ENCODE measurements at places on chromosomes 4 and X. TPM values are rescaled to one million over a fixed set of nuclear protein-coding genes. Genes with fewer than 3 reads are reported as not detected.
A peak's percentile ranks its signal among the peaks of the same experiment; 100 is the strongest.

Gene LNX1
- total RNA-seq, result 4.0 TPM

DNA sequence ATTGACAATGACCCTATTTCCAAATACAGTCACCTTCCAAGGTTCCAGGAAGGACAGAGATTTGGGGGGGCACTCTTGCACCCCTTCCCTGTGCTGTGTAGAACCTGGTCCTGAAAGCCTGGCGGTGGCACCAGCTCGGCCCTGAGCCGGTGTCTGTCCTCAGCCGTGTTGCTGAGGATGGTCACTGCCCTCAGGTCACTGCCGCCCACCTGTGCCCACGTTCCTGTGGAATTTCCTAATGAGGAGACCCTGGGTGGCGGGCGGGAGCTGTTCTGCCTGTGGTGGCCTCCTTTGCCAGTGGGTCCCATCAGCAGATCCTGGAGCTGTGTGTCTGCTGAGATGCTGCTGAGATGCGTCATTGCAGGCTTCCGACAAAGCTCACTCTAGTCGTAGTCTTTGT is 32.9 kb downstream of the NELFA start:
- peak; percentile 9 for DNase-seq

DNA sequence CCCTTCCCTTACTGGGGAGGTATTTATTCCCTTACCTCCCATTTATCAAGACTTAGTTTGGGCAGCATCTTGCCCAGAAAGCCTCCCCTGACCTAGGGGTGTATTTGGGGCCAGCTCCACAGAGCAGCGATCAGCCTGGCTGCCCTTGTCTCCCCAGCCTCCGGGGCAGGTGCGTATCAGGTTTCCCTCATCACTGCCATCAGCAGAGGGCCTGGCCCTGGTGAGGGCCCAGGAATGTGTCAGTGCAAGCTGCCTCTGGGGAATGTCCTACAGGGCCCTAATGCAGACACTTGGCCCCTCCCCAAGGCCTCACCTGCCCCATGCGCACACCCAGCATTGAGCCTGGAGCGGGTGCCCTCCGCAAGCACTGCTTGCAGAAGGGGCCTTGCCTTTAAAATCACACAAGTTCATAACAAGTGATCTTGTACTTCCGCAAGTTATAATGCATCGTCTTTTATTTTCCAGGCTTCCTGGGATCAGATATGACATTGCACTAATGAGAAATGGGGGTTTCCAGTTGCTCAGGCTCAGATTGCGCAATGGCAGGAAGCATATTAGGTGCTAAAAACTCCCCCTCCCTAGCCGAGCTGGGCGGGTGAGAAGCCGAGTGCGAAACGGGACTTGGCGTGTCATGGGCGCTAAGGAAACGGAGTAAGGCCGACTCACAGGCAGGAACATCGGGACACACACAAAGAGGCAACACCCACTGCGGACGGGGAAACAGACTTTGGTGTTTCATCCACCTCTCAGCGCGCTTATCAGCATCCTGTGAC is 25.4 kb upstream of the AFAP1 start:
- DNase-seq, result peak; percentile 92

- DNase-seq, result peak; percentile 36
These were observed 303.7 kb upstream of the IRS4 start for GRCh38 chrX:109040057-109040456.

GRCh38 chrX:19577181-19577810 is 62.0 kb upstream of the MAP3K15 start:
- DNase-seq, result no peak

GRCh38 chrX:120244735-120245498 is 5.7 kb upstream of the ZBTB33 start:
- DNase-seq, result peak; percentile 86

GRCh38 chr4:23814587-23814986 is 75.3 kb downstream of the PPARGC1A start:
- DNase-seq, result no peak

Measured in lung (tissue), 17 donors.